Thyroid gland (tissue), 4 donors: ENCODE measurements at places on chromosomes 2 and 18. TPM values are rescaled to one million over a fixed set of nuclear protein-coding genes. Genes with fewer than 3 reads are reported as not detected.

GRCh38 chr2:108916796-108917421 is 72.1 kb downstream of the EDAR start:
- DNase-seq = no peak

DNA sequence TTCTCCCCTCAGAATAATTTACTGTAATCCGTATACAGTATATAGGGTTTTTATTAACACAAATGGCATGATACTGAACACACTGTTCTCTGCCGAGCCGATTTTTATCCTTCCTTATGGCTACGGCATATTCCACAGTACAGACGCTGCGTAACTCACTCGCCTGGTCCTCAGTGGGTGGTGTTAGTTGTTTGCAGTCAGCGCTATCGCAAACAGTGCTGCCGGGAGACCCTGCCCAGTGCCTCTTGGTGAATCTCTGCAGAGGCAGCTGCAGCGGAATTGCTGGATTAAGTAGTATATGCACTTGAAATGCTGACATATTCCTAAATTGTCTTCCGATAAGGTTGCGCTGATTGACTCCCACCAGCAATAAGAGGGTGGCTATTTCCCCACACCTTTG is 73.9 kb downstream of the MARCO start:
- no peak for DNase-seq

DNA sequence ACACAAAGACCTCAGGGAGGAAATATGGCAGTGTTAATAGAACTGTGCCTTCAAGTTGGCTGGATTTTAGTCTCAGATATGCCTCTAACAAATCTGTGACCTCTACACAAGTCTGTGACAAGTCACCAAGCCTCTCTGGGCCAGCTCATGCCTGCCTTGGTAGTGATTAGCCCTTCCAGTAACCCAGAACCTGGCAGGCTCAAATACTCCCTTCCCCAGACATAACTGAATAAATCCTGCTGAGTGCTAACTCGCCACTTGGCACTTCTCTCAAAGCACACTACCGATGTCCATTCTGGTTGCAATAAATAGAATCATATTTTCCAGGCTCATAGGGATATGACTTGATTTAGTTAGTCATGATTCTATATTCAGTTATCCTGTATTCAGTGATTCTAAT is 15.3 kb upstream of the THSD7B start:
- no peak for DNase-seq

The LINC00305 gene
- not detected for total RNA-seq

DNA sequence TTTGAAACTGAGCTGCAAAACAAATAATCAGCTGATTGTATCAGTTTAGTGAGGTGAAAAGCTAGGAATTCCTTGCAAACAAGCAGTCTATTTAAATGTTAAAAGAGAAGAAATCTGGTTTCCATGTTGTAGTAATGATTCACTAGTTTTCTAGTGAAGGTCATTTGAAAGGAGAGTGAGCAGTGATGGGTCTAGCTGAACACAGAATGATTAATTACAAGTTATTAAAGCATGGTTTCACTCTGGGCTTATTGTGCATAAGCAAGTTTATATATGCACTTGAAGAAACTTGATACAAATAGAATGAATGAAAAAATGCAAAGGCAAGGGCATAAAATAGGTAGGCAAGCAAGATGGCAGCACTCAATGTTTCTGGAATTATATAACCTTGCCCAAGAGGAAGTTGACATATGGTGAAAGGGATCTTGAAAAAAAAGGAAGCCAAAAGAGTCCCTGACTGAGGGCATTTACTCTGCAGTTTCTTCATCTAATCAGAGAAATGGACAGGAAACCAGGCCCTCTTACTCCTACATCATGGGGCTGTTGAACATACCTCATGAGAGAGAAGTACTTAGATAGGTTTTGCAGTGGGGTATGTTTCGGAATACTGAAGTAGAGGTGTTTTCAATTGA is 53.2 kb downstream of the PLCL1 start:
- no peak for DNase-seq

DNA sequence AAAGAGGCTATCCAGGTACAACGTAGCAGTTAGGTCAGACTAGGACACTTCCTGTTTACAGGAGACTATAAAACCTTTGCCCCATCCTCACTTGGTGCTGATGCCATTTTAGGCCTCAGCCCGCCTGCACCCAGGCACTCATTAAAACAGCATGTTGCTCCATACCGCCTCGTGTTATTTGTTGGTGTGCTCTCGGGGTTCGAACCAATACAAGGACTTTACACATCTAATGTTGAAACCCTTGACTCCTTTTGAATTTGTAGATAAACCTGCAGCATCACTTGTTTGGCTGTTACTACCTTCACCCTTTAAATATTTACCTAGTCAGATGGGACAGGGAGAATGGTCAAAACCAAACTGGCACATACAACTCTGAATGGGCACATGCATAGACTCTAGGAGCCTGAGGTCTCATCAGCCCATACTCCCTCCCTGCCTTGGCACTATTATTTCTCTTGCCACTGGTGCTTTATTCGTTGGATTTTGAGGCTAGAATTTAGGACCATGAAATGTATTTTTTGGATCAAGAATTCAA is 40.9 kb upstream of the CHST9 start:
- DNase-seq = no peak

GRCh38 chr2:224223851-224224555 is 177.9 kb downstream of the FAM124B start:
- no peak for DNase-seq

The NEU2 gene
- total RNA-seq = not detected

The GAD1 gene
- total RNA-seq = 0.11 TPM

GRCh38 chr2:37820471-37820986 is 104.6 kb upstream of the RMDN2 start:
- DNase-seq = no peak

The CXCR1 gene
- 0.29 TPM for total RNA-seq

The STARD6 gene
- not detected for total RNA-seq

The AQP12B gene
- total RNA-seq = not detected

- DNase-seq = peak; percentile 1
Observed at GRCh38 chr18:39453882-39454281, 1888.3 kb upstream of the CELF4 start.

GRCh38 chr2:199663157-199663556 is 187.8 kb downstream of the FTCDNL1 start:
- no peak for DNase-seq

The ABCA12 gene
- total RNA-seq = not detected

GRCh38 chr18:9139400-9140039 is 2.9 kb downstream of the ANKRD12 start:
- DNase-seq = no peak

DNA sequence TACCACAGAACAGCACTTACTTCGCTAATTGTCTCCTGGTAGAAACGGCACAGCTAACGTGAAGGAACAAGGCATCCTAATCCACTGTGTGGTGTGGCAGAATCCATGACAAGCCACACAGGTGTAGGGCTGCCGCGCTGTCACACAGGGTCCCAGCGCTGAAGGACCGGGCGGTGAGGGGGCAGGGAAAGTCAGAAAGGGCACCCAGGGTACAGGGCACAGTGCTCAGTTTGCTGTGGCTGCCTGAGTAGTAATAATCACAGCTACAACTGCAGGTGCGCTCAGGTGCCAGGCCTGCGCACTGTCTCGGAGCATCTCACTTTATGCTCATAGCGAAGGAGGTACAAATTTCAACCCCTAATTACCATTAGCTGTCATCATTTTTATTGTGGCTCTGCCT is 55.2 kb upstream of the CAB39 start:
- DNase-seq = no peak

DNA sequence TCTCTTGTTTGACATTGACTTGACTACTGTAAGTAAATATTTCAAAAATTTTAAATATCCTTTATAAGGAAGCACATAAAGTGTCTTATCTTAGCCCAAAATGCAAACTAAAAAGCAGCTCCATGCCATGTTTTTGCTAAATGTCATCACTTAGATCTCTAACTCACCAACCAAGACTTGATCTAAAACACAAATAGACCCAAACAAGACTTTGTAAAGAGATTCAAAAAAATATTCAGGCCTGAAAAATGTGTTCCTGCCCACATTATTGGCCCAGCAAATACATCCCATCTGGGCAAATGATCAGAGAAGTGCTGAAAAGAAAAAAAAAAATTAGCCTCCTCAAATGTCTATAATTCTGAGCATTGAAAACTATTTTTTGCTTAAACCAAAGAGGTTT is 187.6 kb downstream of the MREG start:
- no peak for DNase-seq

GRCh38 chr18:6741232-6741663 is 11.7 kb downstream of the ARHGAP28 start:
- peak; percentile 69 for DNase-seq

- DNase-seq = no peak
Observed at GRCh38 chr18:73479477-73479876, 611.7 kb upstream of the NETO1 start.
